ENCODE measurements at places on chromosomes 7 and 10. TPM values are rescaled to one million over a fixed set of nuclear protein-coding genes. Genes with fewer than 3 reads are reported as not detected.

- DNase-seq: no peak
Measured at GRCh38 chr10:6912929-6913328, 332.9 kb upstream of the PRKCQ start.

- DNase-seq: no peak
Measured at GRCh38 chr7:103499976-103500375, 54.0 kb upstream of the SLC26A5 start.

DNA sequence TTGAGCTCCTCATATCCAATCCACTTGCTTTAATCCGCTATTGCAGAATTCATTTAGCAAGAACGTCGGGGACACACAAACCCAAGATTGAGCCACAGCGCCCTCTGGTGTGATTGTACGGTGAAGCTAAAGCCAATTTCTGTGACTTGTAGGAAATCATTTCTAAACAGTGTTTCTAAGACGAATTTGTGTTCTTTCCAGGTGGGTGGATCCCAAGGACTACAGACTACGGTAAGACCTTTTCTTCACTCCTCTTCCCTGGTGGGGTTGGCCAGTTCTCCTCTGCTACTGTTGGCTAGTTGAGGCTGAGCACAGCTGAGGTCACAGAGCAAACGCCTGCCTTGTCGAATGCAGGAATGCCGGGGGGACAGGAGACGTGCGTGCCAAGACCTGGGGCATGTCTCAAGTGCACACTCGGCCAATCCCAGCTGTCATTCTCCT lies 5.2 kb downstream of the DMBT1 start:
- DNase-seq: peak; percentile 81

- peak; percentile 57 for DNase-seq
Measured at GRCh38 chr10:43126759-43127424, 11.4 kb upstream of the CSGALNACT2 start.

GRCh38 chr7:67724435-67724834 lies 727.8 kb downstream of the TYW1 start:
- DNase-seq: no peak

DNA sequence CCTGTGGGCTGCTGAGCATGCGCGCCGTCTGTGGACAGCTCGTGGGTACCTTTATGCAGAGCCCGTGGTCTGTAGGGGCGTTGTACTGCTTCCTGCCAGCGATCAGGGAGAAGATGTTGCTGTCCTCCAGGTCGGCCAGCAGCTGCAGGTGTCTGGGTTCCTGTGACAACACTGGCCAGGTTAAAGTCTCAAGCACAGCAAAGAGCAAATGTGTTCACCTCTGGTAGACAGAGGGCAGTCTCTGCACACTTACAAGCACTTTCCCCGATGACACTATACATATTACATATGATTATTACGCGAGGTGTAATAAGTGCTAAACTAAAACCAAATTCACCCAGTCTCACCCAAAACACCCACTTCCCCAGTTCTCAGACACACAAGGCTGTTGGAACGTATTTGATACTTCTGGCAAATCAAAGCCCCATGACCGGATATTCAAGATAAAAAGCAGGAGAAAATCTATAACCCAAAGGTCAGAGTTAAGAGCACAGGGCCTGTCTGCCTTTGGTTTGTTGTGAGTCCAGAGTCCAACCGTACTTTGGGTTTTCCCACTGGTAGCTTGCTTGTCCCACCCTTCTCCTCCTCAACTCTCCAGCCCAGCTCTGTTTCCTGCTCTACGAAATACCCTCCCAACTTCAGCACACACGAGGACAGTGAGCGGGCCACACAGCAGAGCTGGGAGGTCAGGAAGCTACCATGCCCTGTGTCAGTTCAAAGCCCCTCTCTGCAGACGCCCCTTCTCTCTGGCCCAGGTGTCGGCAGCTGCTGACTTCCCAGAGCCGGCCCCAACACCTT lies 49.7 kb upstream of the DDC start:
- DNase-seq: no peak

GRCh38 chr7:29639886-29640595 lies 76.4 kb downstream of the PRR15 start:
- DNase-seq: no peak

- DNase-seq: no peak
Measured at GRCh38 chr10:92291616-92291865, 574 bp downstream of the MARCHF5 start.

GRCh38 chr7:32158076-32158475 lies 87.9 kb upstream of the PDE1C start:
- DNase-seq: no peak

DNA sequence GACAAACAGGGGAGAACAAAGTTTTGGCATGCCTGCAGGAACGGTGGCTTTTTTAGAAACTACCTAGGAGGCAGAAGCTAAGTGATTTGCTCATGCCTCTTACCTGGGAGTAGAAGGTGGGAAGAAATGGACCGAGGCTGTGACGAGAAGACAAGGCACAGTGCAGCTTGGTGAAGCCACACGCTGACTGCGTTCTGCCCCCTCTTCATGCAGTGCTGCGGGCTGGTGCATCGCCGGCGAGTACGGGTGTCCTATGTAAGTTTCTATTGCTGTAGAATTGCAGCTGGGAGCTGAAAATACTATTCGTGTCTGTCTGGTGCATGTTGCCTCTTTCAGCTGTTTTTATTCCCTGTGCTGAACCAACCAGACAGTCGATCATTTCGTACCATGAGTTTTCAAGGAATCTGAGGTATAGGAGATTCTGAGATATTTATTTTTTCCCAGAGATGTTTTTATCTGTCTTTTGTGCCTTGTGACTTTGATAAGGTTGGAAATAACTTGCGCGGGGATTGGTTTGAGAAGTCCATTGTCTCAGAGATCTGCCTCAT lies 120.9 kb downstream of the CACNB2 start:
- no peak for DNase-seq

- DNase-seq: no peak
Measured at GRCh38 chr7:88203401-88203800, 16.4 kb downstream of the SRI start.

DNA sequence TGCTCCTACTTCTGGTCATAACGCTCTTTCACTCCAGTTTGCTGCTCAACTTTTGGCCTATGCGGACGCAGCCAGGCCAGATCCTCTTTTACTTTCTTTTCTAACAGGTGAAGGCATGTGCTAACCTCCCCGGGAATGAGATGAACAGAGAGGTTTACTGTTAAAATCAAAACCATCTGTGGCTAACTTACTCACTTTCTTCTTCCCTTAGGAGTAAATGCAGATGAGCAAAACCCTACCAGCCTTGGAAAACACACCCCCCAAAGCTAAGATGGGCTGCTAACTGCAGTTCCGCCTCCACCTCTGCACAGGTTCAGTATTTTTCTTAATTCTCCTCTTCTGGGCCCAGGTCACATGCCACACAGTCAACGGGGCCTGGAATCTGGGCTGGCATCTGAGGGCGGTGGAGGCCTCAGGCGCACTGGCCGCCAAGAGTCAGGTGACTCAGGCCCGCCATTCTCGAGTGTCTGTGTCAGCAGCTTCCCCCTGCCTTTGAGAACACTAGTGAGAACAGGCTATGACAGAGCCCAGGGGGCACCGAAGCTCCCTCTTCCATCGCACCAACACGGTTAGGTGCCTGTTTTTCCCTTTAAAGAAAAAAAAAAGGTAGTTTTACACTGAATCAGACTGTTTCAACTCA lies 11.1 kb downstream of the FAM53B start:
- DNase-seq: no peak

DNA sequence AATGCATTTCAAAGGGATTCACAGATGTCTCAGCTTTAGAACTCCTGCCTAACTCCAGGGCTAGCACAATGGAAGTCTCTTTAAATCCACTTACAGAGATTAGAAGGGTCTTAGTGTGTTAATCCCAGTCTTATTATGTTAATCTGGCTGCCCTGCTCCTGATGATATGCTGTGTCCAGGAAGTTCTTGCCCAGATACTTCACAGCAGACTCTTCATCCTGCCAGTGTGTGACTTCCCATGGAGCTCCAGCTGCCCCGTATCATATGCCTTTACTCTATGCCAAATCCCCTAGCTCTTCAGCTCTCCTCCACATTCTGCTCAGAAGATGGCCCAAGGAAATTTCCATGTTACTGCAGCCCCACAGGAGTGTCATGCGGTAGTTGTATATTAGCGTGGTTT lies 533.8 kb downstream of the GALNT17 start:
- DNase-seq: no peak

GRCh38 chr7:155247479-155248365 lies 50.0 kb upstream of the INSIG1 start:
- DNase-seq: no peak

PDE6C gene
- not detected for total RNA-seq

TDRD1 gene
- total RNA-seq: 1.2 TPM

NSUN6 gene
- 8.7 TPM for total RNA-seq

CYP3A4 gene
- total RNA-seq: not detected

SAMD9 gene
- total RNA-seq: 2.8 TPM

CPED1 gene
- total RNA-seq: 48.7 TPM

CHN2 gene
- total RNA-seq: 33.6 TPM

SLC13A1 gene
- total RNA-seq: not detected

ENTPD1 gene
- 14.7 TPM for total RNA-seq

VSTM2A gene
- total RNA-seq: not detected

Data from cardiac septum (tissue), 1 donor.